ENCODE measurements at places on chromosomes 2 and 18. TPM values are rescaled to one million over a fixed set of nuclear protein-coding genes. Genes with fewer than 3 reads are reported as not detected.

ATP6V1B1 gene
- not detected for total RNA-seq

NYAP2 gene
- total RNA-seq = not detected

MEP1B gene
- total RNA-seq = not detected

BOLA3 gene
- 67.3 TPM for total RNA-seq

SPHKAP gene
- total RNA-seq = not detected

DNA sequence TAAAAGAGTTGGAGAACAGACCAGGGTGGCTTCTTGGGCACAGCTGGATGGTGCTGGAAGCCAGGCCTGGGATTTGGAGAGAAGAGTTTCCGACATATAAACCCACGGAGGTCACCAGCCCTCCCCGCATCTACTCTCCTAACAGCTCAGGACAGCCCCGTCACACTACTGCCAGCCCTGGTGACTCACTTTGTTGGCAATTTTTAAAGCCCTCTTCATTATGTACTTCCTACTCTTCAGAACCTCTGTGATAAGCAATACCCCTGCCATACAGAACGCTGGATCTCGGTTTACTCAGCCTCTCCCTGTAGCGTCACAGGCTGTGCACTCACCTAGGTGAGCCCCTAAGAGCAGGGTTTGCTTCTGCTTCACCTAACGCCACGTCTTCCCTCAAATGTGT lies 48.1 kb downstream of the ID2 start:
- no peak for DNase-seq
- no peak overlapping the region for H3K4me3 ChIP-seq
- H3K27me3 ChIP-seq = no peaks in the 10 kb centered on the region
- H3K27ac ChIP-seq = no peak overlapping the region
- no peaks in the 10 kb centered on the region for H3K4me1 ChIP-seq

DNA sequence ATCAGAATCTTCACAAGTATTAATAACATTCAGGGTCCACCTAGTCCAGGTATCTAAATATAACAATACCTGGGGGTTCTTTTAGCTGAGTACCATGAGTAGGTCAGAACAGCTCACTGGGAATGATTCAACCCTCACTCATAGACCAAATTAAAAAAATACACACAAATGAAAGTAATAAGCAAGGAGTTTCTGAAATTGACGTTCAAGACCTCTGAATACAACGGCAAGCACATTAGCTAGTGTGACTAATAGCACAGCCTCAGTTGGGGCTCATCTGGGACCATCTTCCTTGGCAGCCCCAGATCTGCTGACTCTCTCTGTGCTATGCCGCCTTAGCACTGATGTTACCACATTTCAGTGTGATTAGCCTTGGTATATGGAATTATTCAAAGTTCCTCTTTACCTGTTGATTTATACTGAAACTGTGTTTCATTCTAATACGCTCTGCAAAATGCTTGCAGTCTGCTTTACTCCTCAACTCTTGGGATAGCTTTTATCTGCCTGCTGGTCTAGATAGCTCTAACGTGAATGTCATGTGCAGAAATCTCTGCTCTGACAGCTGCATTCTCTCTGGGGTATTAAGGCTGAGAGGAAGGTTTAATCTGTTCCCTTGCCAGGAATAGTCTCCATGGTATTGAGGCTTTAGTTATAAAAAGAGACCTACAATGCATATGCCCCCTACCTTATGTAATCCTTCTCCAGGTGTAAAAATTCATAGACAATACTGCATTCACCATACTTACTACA lies 153.3 kb downstream of the METTL4 start:
- no peaks in the 10 kb centered on the region for H3K27me3 ChIP-seq
- H3K27ac ChIP-seq = no peak overlapping the region
- H3K4me1 ChIP-seq = no peaks in the 10 kb centered on the region
- no peak overlapping the region for H3K4me3 ChIP-seq
- H3K36me3 ChIP-seq = no peaks in the 10 kb centered on the region

- no peaks in the 10 kb centered on the region for H3K4me1 ChIP-seq
- H3K27ac ChIP-seq = no peak overlapping the region
- no peaks in the 10 kb centered on the region for H3K27me3 ChIP-seq
- H3K36me3 ChIP-seq = no peaks in the 10 kb centered on the region
- no peak for DNase-seq
- H3K4me3 ChIP-seq = no peak overlapping the region
Observed at GRCh38 chr2:55763721-55764120, 70.1 kb upstream of the PNPT1 start.

DNA sequence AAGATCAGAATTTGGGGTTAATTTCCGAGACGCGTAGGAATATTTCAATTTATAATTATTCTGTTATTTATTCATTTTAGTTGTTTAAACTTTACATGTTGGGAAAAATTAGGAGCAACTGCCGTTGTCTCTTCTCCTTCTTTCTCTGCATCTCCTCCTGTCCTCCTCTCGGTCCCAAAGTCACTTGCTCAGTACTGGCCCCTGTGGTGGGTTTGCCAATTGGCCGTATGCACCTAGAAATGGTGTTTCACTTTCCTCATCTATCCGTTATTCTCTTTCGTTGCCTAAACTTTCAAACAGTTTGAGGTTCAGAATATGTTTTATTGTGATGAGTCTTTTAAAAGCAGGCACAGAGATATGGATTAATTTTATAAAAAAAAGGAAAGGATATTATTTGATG lies 517.9 kb downstream of the PLCL1 start:
- no peaks in the 10 kb centered on the region for H3K4me1 ChIP-seq
- H3K4me3 ChIP-seq = no peak overlapping the region
- H3K36me3 ChIP-seq = no peaks in the 10 kb centered on the region

- H3K4me1 ChIP-seq = no peaks in the 10 kb centered on the region
- no peaks in the 10 kb centered on the region for H3K36me3 ChIP-seq
- no peak overlapping the region for H3K4me3 ChIP-seq
- 0 out of 2 replicates have a peak, but pooled peaks cover 2% of the 10 kb centered on the region for H3K27me3 ChIP-seq
- no peak overlapping the region for H3K27ac ChIP-seq
Observed at GRCh38 chr18:21115519-21116411, 4.2 kb upstream of the ROCK1 start.

GRCh38 chr2:40488101-40488601 lies 36.3 kb upstream of the SLC8A1 start:
- no peaks in the 10 kb centered on the region for H3K27me3 ChIP-seq
- H3K4me1 ChIP-seq = no peaks in the 10 kb centered on the region
- no peak overlapping the region for H3K4me3 ChIP-seq
- H3K36me3 ChIP-seq = no peaks in the 10 kb centered on the region

- no peaks in the 10 kb centered on the region for H3K4me1 ChIP-seq
- DNase-seq = no peak
- no peaks in the 10 kb centered on the region for H3K27me3 ChIP-seq
- no peak overlapping the region for H3K4me3 ChIP-seq
- H3K36me3 ChIP-seq = no peaks in the 10 kb centered on the region
Observed at GRCh38 chr2:74238879-74239278, 40.5 kb downstream of the MTHFD2 start.

DNA sequence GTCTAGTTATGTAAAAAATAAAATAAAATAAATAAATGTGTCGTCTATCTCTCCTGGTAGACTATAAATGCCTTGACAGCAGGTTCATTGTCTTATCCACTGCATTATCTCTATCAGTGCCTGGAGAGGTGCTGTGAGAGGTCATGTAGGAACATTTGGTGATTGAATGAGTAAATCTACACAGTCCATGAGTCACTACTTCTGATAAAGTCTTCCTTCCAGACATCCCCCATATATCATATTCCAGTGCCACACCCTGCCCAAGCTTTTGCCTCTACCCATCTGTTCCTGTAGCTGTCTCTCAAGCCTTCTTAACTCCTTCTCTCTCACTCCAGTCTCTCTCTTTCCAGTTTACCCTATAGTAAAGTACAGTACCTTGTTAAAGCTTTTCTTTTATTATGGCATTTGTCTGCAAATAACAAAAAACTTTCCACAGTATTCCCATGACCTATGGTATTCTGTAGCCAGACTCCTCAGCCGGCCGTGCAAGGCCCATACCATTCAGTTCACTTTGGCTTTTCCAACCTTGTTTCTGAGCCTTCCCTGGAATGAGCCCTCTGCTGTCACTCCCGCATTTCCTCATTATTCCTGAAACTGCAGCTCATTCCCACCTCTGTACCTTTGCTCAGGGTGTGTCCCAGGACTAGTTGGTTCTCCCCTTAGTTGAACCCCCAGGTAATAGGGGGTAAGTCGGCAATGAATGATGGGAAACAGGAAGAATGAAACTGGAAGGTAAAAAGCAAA lies 37.5 kb downstream of the ANXA4 start:
- no peak overlapping the region for H3K4me3 ChIP-seq
- H3K27me3 ChIP-seq = no peaks in the 10 kb centered on the region
- no peak for DNase-seq
- H3K4me1 ChIP-seq = peaks cover 2% of the 10 kb centered on the region
- no peak overlapping the region for H3K27ac ChIP-seq
